HTR-8/SVneo (cell line): ENCODE measurements at places on chromosomes 2 and 18.

GRCh38 chr2:195021711-195022507 lies 635.1 kb upstream of the SLC39A10 start:
- no peak for DNase-seq

GRCh38 chr2:74464406-74464805 lies 776 bp downstream of the MOGS start:
- DNase-seq = no peak

DNA sequence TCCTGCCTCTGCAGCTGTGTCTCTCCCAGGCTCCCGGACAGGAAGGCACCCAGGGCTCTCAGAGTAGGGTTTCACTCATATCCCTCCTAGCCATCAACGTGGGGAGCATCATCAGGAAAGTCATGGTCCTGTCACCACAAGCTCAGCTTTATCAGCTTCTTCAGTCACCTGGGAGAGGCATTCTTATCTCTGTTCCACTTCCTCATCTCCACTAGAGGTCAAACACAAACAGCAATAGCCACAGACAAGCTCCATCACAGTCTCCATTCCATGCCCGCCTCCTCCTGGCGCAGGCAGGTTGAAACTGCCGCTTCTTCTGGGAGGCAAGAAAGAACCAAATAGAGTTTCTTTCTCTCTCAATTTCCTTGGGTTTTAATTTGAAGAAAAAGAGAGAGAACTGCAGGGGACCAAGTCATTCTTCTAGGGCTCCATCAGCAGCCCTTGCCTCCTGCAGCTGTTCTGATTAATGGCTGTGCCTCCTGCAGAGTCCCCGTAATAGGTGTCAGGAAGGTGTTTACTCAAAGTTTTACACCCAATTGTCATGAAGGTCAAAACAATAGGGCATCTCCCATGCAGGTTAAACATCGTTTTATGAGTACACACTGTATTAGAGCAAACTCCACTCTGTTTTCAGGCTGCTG lies 377.9 kb downstream of the TMEM182 start:
- DNase-seq = no peak

DNA sequence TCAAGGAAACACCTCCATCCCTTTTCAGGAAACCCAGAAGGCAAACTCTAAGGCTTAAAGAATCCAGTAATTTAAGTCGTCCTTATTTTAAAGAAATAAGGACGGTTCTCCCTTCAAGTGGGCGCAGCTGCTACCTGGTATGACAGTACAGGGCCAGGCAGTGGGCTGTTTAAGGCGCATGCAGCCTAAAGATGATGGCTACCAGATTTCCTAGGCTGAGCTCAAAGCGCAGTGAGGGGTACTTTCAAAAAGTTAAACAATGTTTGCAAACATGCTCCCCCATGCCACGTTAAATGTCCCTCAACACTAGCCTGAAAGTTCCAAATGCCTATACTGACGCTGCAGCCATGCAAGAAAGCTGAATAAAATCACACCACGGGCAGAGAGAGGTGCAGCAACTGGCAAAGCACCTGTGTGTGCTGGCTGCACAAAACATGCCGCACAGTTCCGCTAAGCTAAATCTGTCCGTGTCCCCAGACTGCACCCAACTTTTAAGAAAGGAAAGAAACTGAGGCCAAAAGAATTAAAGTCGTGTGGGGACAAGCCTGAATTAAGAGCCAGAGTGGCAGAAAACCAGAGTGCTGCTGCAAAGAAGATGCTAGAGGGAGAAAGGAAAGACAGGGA lies 583 bp downstream of the HIBCH start:
- DNase-seq = peak; percentile 10

DNA sequence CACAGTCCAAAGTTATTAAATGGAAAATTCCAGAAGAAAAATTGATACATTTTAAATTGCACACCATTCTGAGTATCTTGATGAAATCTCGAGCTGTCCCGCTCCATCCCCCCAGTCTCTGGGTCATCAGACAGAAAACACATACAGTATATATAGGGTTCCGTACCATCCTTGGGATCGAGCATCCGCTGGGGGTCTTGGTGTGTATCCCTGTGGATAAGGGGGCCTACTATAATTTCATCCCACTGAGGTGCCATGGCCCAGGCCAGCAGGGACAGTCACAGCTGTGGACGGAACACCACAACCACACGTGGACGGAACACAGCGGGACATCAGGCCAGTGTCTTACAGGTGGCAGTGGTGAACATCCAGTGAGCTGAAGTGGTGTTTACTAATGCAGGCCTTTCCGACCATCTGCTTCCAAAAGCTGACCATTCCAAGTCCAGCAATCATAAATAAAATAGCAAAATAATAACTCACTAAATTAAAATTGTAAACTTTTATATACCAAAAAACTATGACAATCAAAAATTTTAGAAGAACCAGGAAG lies 14.0 kb downstream of the TWIST2 start:
- no peak for DNase-seq

- DNase-seq = peak; percentile 3
Observed at GRCh38 chr2:139790807-139791752, 1010.9 kb upstream of the NXPH2 start.

DNA sequence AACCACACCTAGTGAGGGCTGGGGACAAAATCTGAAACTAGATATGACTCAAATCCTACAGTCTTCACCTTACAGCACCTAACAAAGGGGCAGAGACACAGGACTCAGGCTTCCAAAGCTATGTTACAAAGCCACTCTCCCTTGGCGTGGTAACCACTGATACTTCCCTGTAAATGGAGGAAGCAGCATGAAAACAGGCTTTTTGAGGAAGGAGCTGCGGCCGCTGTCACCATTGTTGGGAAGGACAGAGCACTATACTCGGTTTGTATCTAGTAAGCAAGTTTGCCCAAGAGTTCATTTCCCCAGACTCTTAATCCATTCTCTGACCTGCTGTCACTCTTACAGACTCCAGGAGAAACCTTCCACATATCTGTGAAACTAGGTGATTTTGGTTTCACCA lies 60.3 kb downstream of the LONRF2 start:
- no peak for DNase-seq

DNA sequence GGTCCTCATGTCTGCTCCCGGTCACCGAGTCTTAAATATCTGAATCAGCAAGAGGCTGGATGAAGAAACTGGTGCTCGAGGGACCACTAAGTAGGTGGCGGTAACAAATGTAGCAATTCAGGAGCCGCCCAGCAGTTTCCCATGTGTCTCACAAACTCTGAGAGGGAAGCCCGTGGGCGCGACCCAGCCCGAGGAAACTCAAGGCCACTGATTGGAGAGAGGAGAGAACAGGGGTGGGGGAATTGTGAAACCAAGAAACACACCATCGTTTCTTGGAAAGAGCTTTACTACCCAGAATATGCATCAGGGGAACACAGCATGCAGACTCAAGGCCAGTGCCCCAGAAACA lies 10.8 kb downstream of the MLPH start:
- DNase-seq = no peak

- no peak for DNase-seq
Observed at GRCh38 chr2:10287761-10288160, 14.9 kb upstream of the HPCAL1 start.

DNA sequence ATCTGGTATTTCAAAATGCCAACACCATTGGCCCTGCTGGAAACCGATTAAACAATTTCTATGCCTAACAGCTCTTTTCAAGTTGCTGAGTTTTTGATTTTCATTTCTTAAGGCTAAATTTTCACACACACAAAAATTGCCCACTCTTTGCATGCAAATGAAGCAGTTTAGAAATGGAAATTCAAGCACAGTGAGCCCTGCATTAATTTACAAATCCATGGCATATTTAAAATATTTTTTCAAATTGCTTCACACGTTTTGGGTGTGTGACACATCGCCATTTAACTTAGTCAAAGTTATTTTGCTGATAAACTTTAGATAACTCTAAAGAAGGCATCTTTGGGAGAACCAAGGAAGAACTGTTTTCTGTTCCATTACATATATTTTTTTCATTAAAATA lies 184.8 kb downstream of the TXNL1 start:
- no peak for DNase-seq

DNA sequence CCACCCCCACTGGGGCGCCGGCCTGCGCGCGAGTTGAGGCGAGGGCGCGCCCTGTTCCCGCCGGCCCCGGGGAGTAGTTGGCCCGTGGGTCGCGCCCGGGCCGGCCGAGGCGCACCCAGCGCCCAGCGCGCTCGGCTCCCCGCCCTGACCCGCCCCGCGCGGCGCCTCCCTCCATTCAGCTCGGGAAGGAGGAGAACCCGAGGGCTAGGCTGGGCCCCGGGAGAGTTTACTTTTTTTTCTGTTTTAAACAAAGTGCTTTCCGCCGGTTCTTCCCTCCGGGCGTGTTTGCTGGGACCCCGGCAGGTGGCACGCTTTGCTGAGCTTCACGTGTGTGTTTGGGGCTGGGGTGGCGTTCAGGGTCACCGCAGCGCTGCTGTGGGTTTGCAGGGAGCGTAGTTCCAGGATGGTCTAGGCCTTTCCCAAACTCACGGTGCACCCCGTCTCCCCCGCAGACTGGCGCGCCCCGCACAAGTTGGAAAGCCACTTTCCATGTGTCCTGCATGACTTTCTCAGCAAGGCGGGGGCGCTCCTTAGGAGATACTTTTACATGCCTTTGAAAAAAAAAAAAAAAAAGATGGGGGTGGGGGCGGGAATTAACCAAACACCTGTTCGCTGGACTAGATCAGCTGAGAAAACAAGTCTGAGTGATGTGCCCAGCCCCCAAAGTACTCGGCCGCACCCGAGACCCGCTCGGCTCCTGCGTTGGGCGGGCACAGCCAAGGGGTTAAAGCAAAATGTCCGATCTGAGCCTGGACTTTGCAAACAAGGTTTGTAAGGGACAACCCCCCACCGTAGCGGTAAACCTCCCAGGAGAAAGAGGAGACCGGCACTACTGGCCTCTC lies 825 bp downstream of the ITGA6 start:
- DNase-seq = peak; percentile 52

GRCh38 chr2:156199588-156199987 lies 132.9 kb downstream of the NR4A2 start:
- no peak for DNase-seq

DNA sequence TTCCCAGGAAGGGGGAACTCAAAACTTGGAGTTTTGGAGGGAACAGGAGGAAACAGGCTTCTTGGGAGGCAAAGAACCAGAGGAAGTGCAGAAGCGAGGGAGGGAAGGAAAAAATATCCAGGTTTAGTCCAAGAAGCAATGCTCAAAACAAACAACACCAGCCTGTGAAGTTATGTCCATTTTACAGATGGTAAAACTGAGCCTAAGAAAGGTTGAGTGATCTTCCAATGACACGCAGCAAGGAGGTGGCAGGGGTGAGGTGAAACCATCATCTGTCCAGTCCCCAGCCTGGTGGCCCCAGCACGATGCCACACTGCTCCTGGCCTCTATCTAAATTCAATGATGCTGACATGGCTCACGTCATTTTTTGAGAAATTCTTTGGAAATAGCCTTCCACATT lies 10.8 kb downstream of the DNMT3A start:
- no peak for DNase-seq

DNA sequence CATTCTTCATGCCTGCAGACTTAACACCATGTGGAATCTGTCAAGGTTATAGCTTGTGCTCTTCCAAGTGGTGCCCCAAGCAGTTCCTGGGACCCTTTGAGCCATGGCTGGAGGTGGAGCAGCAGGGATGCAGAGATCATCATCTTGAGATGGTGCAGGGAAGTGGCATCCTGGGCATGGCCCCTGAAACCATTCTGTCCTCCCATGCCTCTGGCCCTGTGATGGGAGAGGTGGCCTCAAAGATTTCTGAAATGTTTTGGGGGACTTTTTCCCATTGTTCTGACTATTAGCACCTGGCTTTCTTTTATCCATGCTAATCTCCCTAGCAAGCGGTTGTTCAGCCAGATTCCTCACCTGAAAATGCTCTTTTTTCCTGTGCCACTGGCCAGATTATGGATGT lies 10.3 kb upstream of the TMEM37 start:
- no peak for DNase-seq

DNA sequence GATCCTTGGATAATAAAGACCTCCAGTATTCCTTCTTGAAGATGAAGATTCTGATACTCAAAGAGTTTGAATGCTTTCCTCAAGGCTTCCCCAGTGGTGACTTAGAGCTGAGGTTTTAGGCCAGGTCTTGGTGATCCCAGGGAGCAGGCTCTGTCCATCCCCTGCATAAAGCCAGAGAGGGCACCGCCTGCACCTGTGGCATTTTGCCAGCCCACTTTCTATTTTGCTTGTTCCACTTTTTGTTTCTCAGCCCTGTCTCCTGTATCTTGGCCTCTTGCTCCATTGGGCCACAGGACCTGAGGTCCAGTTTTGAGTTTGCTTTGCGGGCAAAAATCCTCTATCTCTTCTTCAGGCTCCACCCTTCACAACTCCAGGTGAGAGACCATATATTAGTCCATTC lies 6.7 kb upstream of the SCYGR1 start:
- no peak for DNase-seq

DNA sequence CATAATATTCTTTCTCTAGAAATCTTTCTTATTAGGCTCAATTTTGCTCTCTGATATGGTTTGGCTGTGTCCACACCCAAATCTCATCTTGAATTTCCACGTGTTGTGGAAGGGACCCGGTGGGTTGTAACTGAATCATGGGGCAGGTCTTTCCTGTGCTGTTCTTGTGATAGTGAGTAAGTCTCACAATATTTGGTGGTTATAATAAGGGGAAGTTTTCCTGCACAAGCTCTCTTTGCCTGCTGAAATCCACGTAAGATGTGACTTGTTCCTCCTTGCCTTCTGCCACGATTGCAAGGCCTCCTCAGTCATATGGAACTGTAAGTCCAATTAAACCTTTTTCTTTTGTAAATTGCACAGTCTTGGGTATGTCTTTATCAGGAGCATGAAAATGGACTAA lies 73.8 kb downstream of the CAVIN2 start:
- DNase-seq = no peak

GRCh38 chr2:69381337-69381737 lies 5.7 kb downstream of the GFPT1 start:
- no peak for DNase-seq

GRCh38 chr2:222050981-222051380 lies 247.8 kb downstream of the PAX3 start:
- no peak for DNase-seq

DNA sequence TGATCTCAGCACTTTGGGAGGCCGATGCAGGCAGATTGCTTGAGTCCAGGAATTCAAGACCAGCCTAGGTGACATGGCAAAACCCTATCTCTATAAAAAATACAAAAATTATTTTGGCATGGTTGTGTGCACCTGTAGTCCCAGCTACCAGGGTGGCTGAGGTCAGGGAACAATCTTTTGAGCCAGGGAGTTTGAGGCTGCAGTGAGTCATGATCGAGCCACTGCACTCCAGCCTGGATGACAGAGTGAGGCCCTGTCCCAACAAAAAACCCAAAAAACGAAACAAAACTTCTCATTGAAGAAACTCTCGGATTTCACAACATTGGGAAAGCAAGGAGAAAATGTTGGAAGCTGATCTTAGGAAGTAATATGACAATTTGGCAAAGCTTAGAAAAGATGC lies 317.3 kb upstream of the MGAT5 start:
- no peak for DNase-seq

GRCh38 chr2:10704034-10704594 lies 14.3 kb upstream of the NOL10 start:
- no peak for DNase-seq
